Islet precursor cell (in vitro differentiated cells): ENCODE measurements at places on chromosomes 6 and 20.

DNA sequence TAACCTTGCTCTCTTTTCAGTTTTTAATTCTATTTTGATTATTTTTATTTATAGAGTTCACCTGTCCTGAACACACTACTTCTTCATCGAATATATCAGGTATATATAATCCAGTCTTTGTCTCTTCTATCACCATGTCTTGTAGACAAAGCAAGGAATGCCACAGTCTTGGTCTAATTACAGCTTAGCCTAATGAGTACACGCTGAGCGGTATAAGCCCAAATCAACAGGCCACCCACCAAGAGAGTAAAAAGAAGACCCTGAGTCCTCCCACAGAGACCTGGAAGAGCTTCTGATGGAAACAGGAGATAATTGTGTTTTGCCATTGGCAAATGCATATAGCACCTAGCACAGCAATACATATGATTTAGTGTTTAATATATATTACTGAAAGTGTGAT is 68.7 kb upstream of the TCF21 start:
- DNase-seq, result no peak

GRCh38 chr6:36301085-36301658 is 31.3 kb downstream of the PNPLA1 start:
- DNase-seq, result peak; percentile 49

GRCh38 chr6:135037541-135037940 is 17.1 kb downstream of the HBS1L start:
- no peak for DNase-seq

DNA sequence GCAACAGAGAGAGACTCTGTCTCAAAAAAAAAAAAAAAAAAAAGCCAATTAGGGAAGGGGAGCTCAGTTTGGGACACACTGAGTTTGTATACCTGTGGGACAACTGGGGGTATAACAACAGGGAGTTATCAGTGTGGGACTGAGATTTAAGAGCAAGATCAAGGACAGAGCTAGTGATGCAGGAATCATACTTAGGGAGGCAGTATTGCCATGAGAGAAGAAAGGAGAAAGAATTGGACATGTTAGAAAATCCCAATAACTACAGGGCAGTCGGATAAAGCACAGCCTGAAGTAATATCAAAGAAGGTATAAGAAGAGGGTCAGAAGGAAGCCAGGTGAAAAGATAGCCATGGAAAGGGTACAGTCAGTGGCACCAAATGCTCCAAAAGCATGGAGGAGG is 121.2 kb downstream of the PTPRT start:
- no peak for DNase-seq

DNA sequence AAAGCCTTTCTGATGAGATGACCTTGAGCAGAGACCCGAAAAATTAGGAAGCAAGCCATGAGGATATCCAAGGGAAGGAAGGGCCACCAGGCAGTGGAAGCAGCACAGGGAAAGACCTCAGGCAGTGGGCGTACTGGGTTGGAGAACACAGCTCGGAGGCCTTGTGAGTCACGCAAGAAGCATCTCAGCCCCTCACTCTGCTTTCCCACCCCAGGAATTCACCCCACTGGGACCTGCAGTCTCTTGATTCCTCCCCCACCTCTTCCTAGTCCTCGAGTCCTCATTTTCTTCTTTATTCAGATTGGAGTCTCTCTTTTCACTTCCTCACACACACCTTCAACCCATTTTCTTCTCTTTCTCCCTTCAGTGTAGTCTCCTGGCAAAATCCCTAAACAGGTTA is 27.0 kb downstream of the RPRD1B start:
- peak; percentile 92 for DNase-seq

GRCh38 chr20:3011752-3012151 is 31.7 kb upstream of the GNRH2 start:
- no peak for DNase-seq

DNA sequence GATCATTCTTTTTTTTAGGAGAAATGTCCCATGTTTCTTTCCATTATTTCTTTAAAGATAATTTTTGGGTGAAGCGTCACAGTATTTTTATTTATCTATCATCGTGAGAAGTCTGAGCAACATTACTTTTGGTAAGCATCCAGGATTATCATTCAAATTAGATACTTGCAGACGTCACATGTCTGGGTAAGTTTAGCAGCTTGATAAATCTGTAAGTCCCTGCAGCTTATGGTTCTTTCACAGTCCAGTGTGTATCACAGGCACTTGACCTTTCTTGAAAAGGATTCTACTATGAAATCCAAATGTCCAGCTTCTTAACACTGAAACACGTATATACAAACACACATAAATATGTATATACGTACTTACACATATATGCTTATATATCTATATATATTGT is 359.4 kb downstream of the ESR1 start:
- no peak for DNase-seq

- DNase-seq, result no peak
Observed at GRCh38 chr20:45154183-45154582, 20.5 kb upstream of the PI3 start.

DNA sequence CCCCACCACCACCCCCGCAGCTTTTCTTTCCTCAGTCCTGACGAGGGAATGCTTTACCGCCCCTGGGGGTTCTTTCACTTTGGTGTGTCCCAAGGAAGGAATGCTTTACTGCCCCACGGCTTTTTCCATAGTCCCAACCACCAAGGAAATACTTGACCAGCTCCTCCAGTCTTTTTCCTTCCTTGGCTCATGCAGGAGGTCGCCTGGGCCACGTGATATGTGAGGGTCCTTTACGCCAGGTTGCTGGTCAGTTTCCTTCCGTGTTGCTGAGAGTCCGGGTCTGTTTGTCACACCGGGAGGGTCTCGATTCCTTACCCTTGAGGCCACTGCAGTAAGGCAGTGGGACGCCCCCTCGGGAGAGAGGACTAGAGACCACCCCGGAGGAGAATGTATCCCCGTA is 58.9 kb upstream of the CDH4 start:
- DNase-seq, result peak; percentile 70

GRCh38 chr6:150906641-150907326 is 41.3 kb downstream of the MTHFD1L start:
- DNase-seq, result no peak

- DNase-seq, result peak; percentile 33
Observed at GRCh38 chr20:25533920-25534700, 51.2 kb downstream of the NINL start.

- no peak for DNase-seq
Observed at GRCh38 chr6:144194293-144194810, 44.0 kb downstream of the STX11 start.

DNA sequence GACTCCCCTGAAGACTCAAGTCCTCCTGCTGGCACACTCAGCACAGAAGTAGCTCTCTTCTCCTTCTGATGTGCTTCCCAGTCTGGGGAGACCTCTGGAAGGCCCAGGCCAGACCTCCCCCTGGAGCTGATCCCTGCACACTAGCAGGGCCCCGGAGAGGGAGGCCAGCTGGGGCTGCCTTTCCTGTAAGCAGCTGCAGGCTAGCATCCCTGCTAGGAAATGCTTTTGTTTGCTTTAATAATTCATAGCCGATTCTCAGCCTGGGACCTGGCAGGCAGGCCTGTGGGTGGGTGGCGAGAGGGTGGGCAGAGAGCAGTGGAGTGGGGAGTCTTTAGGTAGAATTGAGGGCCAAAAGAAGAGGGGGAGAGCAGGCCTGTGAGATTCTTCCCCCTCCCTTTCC is 5.2 kb downstream of the EBF4 start:
- peak; percentile 37 for DNase-seq

DNA sequence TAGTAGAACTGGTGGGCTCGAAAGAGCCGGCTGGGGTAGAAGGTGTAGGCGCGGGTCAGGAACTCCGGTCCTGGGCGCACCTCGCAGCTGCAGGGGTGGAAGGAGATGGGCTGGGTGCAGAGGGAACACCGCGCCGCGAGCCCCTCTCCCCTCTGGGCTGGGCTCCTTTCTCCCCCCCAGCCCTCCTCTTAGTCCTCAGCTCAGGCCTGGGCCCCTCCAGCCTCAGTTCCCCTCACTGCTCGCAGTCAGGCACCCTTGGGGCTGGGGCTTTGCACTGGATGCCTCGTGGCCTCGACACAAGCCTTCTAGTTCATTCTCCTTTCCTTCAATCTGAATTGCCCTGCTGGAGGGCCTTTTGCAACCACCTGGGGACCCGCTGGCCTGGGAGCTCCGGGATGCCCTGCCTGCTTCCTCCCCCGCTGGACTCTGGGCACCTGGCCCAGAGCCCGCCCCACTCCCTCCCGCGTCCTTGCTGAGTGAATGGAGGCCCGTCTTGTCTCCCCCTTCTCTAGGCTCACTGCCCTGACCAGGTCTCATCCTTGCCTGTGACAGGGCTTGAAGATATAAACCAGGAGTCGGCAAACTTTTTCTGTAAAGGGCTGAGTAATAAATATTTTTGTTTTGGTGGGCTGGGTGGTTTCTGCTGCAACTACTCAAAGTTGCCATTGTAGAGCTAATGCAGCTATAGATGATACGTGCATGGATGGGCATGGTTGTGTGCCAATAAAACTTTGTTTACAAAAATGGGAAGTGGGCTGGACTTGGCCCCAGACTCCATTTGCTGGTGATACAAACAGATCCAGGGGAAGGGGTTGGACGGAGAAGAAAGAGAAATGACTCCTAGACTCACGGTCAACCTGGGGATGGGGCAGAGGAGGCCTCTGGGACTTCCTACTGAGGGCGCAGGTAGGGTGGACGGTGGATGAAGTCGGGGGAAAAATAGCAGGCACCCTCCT is 47.3 kb downstream of the APCDD1L start:
- DNase-seq, result no peak

DNA sequence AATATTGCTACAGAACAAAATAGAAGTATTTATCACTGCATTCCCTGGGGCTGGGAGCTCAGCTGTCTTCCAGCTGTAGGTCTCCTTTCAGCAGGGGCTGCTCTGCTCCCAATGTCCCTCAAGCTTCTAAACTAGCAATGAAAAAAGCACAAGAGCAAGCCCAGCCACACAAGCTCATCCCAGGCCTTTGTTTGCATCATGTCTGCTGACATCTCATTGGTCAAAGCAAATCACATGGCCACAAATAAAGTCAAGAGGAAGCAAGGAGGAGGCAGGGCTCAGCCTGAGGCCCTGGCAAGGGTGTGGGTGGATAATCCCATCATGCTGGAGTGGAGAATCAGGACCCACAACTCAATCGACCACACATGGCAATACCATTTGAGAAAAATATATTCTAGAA is 2.2 kb upstream of the BFSP1 start:
- peak; percentile 70 for DNase-seq

DNA sequence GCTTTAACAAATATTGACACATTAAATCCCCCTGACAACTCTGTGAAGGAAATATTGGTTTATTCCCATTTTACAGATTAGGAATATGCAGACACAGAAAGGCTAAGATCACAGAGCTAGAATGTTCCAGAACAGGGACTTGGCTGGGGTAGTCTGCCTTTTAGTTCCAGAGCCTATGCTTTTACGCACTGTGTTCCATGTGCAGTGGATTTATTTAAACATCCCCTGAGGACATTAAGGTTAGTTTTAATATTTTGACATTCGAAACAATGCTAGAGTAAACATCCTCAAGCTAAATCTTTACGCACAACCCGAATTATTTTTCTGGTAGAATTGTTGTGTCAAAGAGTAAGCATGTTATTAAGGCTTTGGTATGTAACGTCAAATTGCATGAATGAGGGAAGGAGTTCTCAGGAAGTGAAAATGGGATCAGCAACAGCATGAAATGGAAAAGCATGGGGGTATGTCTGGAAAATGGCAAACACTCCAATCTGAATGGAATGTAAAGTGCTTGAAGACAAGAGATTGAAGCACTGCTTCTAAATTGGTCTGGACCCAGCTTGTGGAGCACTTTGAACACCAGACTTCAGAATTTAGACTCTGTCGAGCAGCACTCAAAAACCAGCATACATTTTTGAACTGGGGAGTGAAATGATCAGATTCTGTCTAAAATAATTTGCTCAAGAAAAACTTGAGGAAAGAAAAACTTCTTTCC is 429.9 kb downstream of the CD83 start:
- DNase-seq, result peak; percentile 71

- DNase-seq, result no peak
Observed at GRCh38 chr20:15756754-15757115, 816.5 kb downstream of the KIF16B start.

DNA sequence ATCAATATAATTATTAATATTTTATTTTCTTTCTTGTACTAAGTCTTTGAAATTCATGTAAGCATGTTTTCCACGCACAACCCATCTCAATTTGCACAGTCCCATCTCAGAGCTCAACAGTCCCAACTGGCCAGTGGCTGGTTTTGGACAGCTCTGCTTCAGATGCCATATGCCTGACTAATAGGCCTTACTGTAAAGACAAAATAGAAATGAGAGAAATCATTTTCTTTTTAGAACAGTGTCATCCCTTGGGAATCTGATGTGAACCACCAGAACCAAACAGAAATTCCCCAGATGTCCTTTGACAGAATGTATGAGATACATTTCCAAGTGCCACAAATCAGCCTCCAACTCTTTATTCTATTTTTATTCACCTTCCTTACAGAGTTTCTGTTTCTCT is 338.9 kb downstream of the ESR1 start:
- no peak for DNase-seq

- no peak for DNase-seq
Observed at GRCh38 chr6:87151471-87151780, 3.9 kb upstream of the ZNF292 start.

DNA sequence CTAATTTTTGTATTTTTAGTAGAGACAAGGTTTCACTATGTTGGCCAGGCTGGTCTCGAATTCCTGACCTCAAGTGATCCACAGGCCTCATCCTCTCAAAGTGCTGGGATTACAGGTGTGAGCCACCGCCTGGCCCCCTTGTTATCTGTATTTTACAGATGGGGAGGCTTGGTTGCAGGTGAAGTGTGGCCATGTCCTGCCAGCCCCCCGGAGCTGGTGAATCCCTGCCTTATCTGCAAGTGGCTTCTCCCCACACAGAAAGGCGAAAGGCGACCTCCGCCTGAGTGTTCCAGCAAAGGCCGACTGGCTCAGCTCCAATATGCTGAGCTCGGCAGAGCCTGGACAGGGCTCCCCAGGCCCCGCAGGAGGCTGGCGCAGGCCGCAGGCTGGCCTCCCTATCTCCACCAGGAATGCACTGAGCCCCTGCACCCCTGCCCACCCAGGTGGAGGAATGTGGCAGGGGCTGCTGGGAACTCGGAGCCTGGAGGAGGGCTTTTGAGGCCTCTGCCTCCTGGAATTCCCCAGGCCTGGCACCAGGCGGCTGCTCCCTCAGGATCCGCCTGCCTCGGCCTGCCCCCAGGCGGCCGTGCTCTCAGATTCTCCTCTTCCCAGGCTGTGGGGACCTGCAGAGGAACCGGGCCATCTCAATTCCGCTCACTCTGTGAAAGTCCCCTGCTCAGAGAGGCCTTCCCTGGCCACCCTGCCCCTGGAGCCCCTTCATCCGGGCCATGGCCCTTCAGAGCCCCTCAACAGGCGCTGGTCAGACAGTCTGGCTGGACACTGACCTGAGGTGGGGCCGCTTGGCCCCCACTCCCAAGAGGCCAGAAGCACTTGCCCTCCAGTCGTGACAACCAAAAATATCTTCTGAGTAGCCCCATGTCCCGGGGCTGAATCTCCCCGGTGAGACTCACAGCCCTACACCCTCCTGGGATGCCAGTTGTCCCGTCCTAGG is 9.3 kb upstream of the LAMA5 start:
- DNase-seq, result peak; percentile 96

- DNase-seq, result no peak
Observed at GRCh38 chr6:169589699-169590257, 112.1 kb downstream of the WDR27 start.
